Stimulated activated CD8-positive, alpha-beta memory T cell treated with anti-CD3 and anti-CD28 coated beads, Interleukin-15, amount 100 ng/mL, for 24 hours (primary cell): ENCODE measurements at places on chromosomes 5 and 9.

- no peak for DNase-seq
These were observed 1373.7 kb upstream of the DMAC1 start for GRCh38 chr9:9173264-9173663.

GRCh38 chr9:114606068-114606467 is 5.0 kb upstream of the TMEM268 start:
- DNase-seq, result no peak

GRCh38 chr9:105877721-105878120 is 183.4 kb downstream of the TMEM38B start:
- no peak for DNase-seq

DNA sequence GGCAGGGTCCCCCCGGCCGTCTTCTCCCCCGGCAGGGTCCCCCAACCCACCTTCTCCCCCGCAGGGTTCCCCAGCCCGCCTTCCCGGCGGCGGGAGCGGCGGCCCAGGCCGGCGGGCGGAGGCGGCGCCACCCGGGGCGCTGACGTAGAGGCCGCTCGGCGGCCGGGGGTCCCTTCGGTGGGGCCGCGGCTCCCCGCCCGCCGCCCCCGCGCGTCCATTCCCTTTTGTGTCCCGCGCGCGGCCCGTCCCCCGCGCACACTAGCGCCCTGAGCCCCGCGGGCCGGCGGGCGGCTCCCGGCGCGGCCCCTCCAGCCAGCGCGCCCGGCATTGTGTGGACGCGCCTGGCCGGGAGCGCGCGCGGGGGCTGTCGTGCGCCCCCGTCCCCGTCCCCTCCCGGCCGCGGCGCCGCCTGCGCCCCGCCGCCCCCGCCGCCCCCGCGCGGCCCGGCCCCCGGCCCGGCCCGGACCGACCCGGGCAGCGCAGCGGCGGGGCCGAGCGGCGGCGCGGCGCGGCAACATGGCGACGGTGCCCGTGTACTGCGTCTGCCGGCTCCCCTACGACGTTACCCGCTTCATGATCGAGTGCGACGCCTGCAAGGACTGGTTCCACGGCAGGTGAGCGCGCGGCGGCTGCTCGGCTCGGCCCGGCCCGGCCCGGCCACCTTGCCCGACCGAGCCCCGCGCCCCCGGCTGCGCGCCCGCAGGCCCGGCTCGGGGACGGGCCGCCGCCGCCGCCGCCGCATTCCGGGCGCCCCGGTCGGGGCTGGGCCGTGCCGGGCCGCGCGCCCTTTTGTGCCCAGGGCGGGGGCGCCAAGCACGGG is at the start of gene PHF2:
PHF2 (plus strand) TSS at position 327 of the 820 bp plus-strand sequence; CDS start at position 517, 190 bp downstream.
- no peak for DNase-seq

DNA sequence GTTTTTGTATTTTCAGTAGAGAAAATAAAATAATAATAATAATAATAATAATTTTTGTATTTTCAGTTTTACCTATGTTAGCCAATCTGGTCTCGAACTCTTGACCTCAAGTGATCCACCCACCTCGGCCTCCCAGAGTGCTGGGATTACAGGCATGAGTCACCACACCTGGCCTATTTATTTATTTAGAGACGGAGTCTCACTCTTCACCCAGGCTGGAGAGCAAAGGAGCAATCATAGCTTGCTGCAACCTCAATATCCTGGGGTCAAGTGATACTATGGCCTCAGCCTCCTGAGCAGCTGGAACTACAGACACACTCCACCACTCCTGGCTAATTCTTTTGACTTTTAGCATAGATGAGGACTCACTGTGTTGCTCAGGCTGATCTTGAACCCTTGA is 167.5 kb downstream of the TLE1 start:
- no peak for DNase-seq

DNA sequence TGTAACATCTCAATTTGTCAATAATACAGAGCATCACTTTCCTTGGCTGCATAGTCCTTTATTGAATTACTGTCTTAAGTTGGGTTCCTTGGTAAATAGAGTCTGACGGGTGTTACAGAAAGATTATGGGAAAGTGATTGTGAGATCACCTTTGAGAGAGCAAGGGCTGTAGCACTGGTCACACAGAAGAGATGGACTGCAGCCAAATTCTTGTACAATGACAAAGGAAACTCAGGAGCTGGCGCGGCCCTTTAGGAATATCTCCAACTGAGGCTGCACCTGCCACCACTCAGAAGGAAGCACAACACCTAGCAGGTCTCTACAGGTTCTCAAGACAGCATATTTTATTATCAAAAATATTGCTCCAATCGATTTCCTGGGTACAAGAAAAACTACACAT is 350.0 kb upstream of the ISL1 start:
- DNase-seq, result no peak

GRCh38 chr5:177546258-177546741 is 8.1 kb downstream of the FAM193B start:
- no peak for DNase-seq

GRCh38 chr5:154117930-154118329 is 72.6 kb upstream of the GALNT10 start:
- no peak for DNase-seq
